NCI-H187 (cell line): ENCODE measurements at places on chromosomes 6 and 20.

DNA sequence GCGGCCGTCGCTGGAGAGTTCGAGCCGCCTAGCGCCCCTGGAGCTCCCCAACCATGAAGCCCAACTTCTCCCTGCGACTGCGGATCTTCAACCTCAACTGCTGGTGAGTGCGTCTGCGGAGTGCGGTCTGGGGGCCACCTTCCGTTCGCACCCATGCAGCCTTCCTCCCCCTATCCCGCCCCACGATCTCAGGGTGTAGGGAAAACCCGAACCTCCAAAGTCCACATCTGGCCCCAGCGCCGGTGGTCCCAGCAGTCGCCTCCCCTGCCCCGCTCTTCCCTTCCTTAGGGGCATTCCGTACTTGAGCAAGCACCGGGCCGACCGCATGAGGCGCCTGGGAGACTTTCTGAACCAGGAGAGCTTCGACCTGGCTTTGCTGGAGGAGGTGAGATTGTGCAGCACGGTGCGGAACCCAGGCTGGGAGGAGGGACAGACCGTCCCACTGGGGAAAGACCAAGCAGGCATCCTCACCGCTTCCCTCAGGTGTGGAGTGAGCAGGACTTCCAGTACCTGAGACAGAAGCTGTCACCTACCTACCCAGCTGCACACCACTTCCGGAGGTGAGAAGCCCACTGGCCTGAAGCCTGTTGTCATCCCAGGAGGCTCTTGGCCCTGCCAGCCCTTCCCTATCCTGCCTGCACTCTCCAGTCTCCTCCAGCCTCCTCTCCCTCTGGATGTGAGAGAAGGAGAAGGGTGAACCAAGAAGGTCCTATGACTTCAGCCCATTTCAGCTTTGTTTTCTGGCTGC, 719 bp downstream of the SMPD2 start:
- no peak for DNase-seq

GRCh38 chr6:49328051-49328744, 134.9 kb downstream of the MMUT start:
- no peak for DNase-seq

DNA sequence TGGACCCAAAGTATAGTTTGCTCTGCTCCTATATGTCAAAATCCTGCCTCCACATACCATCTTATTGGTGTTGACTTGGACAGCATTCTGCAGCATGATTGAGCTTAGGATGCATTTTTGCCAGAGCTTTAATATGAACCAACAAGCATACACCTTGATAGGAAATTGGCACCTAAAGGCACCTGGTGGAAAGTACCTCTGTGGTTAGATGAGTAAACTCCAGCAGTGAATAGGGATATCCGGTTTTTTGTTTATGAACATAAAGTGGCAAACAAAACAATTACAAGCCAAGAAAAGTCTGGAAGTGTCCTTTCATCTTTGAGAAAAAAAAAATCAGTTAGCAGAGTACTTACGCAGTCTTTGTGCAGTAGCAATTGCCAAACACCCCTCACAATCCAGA, 6.2 kb upstream of the CYP24A1 start:
- no peak for DNase-seq

GRCh38 chr20:17343656-17344452, 117.0 kb downstream of the PCSK2 start:
- DNase-seq, result no peak

- no peak for DNase-seq
These were observed 1.8 kb upstream of the LRRC73 start for GRCh38 chr6:43511824-43512415.

GRCh38 chr6:72739368-72739779, 117.5 kb downstream of the KCNQ5 start:
- DNase-seq, result no peak

- no peak for DNase-seq
These were observed 18.1 kb downstream of the FAM184A start for GRCh38 chr6:119060255-119060907.

DNA sequence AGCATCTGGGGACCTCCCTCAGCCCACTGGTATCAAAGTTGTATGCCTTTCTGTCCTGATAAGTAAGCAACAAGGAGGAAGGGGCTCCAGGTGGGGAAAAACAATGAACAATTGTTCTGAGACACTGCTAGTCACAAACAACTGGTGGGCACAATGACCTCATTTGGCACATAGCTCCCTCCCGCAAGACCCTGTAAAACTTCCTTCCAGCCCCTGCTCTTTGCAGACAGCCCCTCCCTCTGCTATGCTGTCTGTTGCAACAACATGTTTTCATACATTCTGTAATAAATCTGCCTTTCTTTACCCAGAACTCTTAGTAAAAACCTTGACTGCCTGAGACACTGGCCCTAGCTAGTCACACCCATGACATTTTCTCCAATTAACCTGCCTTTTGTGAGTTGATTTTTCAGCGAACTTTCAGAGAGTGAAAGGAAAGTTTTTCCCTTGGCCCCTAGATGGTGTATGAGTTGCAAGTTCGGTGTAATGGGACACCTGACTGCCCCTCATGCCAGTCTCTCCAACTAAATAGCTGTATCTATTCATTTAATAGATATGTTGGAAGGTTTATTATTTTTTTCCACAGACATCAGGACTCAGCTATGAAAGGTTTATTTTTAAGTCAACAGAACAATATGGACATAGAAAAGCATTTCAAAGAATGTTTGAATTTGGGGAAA, 142.3 kb upstream of the SLC22A16 start:
- no peak for DNase-seq

DNA sequence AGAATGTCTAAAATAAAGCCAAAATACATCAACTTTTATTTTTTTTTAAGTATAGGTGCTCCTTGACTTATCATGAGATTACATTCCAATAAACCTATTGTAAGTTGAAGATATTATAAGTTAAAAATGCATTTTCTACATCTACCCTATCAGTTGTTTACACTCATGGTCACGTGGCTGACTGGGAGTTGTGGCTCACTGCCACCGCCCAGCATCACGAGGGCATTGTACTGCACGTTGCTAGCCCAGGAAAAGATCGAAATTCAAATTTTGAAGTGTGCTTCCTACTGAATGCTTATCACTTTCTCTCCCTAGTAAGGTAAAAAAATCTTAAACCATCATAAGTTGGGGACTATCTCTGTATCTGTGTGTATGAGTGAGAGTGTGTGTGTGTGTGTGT, 126.6 kb upstream of the RIN2 start:
- no peak for DNase-seq

DNA sequence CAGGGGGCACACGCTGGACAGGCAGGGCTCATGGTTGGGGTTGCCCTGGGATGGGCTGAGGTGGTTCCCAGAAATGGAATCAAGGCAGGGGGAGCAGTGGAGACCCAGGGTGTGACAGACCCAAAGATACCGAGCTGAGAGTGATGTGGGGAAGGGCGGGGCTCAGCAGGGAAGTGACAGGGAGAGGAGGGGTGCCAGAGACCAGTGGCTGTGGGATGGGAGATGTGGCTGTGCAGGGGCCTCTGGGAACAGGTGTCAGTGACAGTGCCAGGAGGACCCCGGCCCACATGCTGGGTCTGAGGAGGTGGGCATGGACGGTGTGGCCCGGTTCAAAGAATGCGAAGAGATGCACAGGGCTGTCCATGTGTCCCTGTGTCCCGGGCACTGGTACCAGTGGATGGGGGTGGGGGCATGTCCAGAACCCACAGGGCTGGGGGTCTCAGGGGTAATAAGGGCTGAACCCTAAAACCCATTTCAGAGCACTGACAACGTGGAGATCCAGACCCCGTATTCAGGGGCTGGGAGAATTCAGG, 1.0 kb downstream of the CABLES2 start:
- no peak for DNase-seq

GRCh38 chr6:3230900-3231246, 3.4 kb upstream of the TUBB2B start:
- peak; percentile 72 for DNase-seq

- peak; percentile 60 for DNase-seq
These were observed 57.2 kb downstream of the LYRM4 start for GRCh38 chr6:5203546-5203945.
